RCC 7860 (cell line): ENCODE measurements at places on chromosomes 1 and 21.

DNA sequence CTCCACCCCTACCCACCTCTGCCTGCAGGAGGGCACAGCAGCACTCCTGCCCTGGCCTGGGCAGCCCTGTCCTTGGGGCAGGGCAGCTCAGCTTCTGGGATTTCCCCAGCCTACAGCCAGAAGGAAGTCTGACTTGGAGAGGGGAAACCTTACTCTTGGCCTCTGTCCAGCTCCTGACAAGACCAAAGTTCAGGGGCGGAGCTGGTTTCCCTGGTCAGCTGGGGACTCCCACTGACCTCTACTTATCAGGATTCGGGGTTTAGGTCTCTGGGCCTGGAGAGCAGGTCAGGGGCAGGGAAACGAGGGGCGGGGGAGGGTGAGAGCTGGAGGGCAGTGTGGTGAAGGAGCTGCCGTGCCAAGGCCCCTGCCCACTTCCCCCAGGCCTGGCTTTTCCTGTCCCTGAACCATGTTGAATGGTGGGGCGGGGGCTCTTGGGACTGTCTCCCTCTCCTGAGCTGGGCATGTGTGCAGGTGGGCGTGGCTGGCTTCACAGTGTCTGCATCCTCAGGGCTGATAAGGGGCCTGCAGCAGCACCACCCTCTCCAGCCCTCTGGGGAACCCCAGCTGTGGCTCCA is 16.8 kb upstream of the ETV3 start:
- DNase-seq: peak; percentile 76

GRCh38 chr1:54499097-54499359 is 49.0 kb upstream of the ACOT11 start:
- DNase-seq: no peak

- DNase-seq: no peak
These were observed 29.3 kb downstream of the CAMK1G start for GRCh38 chr1:209612646-209613399.

DNA sequence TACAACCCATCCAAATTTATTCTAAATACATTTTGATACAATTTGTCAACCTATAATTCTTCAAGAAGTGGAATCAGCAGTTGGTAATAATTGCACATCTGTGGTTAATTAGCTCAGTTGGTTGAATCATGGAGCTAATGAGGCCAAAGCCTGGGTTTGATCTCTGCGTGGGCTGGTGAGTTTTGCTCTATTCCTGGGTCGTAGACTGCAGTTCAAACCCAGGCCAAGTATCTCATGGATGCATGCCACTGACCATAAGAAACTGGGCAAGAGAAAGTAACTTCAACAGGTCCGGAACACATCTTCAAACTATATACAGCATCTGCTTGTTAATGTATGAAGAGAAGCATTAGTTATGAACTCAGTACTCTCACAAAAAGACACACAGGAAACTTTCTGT is 779.7 kb downstream of the USP25 start:
- no peak for DNase-seq

GRCh38 chr21:34305605-34306604 is 57.9 kb upstream of the KCNE2 start:
- DNase-seq: no peak

DNA sequence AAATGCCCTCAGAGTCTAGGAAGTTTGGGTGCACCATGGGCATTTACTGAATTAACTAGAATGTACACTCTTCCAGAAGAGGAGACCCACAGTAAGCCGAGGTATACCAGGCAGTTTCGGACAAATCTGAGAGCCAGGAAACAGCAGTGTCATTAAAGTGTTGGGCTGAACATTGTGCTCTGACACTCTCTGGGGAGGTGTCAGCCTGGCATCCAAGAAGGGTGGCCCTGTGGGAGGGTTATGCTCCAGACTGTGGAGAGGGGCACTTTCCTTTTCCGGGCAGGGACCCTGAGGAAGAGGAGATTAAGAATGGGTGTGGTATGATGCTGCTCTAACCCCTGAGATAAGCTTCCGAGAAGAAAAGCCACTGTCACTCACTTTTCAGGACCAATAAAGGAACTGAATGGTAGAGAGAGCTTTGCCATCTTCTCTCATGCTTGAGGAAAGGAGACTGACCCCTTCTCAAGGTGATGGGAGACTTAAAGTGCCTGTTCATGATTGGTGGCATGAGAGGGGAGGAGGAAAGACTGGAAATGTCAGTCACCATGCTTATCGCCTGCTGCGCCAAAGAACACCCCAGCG is 98.2 kb downstream of the UCK2 start:
- no peak for DNase-seq

- no peak for DNase-seq
These were observed 14.9 kb upstream of the HJV start for GRCh38 chr1:146036241-146036964.

- DNase-seq: no peak
These were observed 33.7 kb downstream of the LRRC8C start for GRCh38 chr1:89666640-89667039.

DNA sequence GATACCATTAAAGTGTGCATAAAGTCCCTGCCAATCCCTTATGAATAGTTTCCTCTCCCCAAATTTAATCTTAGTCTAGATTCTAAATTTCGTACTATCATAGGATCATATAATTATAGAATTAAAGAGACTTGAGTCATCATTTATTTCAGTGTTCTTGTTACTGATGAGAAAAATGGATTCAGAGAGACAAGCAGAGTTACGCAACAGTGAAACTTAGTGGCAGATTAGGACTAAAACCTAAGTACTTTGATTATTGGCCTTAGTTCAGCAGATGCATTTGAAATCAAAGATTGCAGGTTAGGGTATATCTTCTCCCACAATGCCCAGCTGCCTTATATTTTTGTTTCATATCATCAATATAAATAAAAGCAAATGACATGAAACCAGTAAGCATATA is 843 bp upstream of the KRTAP19-7 start:
- no peak for DNase-seq

GRCh38 chr1:245776139-245776538 is 621.4 kb downstream of the KIF26B start:
- no peak for DNase-seq

GRCh38 chr1:184593597-184593996 is 161.1 kb downstream of the EDEM3 start:
- no peak for DNase-seq

GRCh38 chr1:58017641-58018040 is 528.9 kb downstream of the OMA1 start:
- DNase-seq: no peak

DNA sequence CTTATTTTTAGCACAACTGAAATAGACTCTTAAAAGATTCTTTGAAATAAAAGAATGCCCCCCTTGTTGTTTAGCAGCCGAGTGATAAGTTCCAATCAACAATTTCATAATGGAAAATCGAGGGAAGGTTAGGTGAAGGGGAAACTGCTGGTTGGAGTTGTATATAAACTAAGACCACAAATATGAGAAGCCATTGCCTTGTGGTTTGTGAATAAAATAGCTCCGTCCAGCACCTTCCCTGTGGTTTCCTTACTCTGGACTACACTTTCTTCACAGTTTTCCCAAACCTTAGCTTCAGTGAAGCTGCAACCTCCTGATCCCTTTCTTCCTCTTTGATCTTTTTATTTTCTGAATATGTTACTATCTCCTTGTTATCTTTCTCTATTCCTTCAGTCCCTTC is 6.7 kb upstream of the RAB3GAP2 start:
- no peak for DNase-seq

DNA sequence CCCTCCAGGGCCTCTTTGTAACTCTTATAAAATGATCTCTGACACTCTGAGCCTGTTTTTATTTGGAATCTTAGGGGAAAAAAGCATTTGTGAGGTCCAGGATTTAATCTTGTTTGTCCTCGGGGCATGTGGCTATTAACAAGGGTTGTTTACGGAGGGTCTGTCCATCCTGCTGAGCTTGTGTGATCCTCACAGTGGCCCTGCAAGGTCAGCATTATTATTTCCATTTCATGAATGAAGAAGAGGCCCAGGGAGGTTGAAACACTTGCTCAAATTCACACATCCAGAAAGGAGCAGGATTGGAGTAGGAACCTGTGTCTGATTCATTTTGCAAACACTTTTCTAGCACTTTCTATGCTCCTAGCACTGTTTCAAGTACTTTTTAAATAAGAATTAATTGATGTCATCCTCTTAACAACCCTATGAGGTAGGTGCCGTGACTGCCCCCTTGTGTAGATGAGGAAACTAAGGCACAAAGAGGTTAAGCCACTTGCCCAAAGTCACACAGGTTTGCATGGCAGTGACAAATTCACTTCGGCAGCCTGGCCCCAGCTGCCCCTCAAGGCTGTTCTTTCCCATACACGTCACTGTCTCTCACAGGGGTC is 178.9 kb downstream of the MIS18A start:
- DNase-seq: no peak

- DNase-seq: peak; percentile 29
These were observed 57.0 kb upstream of the SYNC start for GRCh38 chr1:32759521-32759981.

- no peak for DNase-seq
These were observed 71.0 kb downstream of the RALGPS2 start for GRCh38 chr1:178796013-178796412.

DNA sequence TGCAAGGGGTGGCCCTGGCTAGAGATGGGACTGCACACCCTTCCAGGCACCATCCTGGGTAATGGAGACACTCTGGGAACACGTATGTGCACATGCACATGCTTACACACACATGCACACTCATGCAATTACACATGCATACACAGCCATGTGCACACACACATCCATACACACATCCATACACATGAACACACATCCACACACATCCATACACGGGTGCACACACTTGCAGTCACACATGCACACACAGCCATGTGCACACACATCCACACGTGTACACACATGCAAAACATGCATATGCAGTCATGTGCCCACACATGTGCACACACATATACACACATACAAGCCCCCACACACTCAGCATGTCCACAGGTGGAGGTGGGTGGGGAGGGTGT is 22.3 kb upstream of the POFUT2 start:
- DNase-seq: no peak

DNA sequence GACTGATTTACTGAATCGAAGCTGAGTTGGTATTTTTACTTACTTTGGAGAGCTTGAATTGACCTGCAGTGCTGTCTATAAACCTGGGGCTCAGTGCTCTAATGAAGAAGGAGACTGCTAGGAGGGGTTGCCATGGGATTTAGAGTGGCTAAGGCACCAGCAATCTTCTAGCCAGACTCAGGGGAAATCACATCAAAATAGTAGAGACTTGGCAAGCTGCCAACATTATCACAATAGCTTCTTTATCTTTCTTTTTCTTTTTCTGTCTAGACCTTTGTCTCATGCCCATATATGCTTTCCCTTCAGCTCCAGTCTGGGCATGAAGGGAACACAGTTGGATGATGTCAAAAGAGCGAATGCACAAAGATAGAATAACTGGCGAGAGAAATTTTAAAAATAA is 301.1 kb upstream of the DPYD start:
- no peak for DNase-seq

GRCh38 chr1:162859191-162859590 is 1.8 kb downstream of the CCDC190 start:
- no peak for DNase-seq

GRCh38 chr1:15985611-15986297 is 9.9 kb upstream of the ZBTB17 start:
- peak; percentile 80 for DNase-seq

- no peak for DNase-seq
These were observed 2.5 kb upstream of the DCAF8 start for GRCh38 chr1:160264795-160265307.

DNA sequence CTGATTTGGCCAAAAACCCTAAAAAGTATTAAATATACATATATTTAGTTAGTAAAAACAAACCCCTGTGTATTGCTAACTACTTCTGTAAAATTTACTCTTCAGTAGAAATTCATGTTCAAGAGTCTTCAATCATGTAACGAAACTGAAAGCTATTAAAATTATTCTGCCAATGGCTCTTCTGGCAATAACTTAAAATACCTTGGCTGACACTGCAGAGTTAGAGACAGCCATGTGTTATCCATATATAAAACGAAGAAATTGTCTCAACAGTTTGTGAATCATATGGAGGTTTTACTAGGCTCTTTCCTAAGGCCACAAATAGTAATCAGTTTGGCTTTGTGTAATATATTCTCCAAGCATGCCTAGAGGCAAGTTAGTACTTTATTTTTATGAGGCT is 357.2 kb downstream of the COL11A1 start:
- DNase-seq: no peak

- DNase-seq: no peak
These were observed 48.3 kb upstream of the BCAR3 start for GRCh38 chr1:93729906-93730305.

GRCh38 chr1:11535316-11535715 is 56.4 kb downstream of the DISP3 start:
- no peak for DNase-seq
